ENCODE measurements at places on chromosomes 3 and 15. TPM values are rescaled to one million over a fixed set of nuclear protein-coding genes. Genes with fewer than 3 reads are reported as not detected.

The TGFBR2 gene
- 47.6 TPM for total RNA-seq

The CLRN1 gene
- not detected for total RNA-seq

The KNL1 gene
- 25.3 TPM for total RNA-seq

The SLC6A1 gene
- not detected for total RNA-seq

The C15orf62 gene
- total RNA-seq: 0.51 TPM

The SAMD7 gene
- not detected for total RNA-seq

The PDIA5 gene
- 25.6 TPM for total RNA-seq

The PLIN1 gene
- not detected for total RNA-seq

The DOCK3 gene
- total RNA-seq: 1.7 TPM

GRCh38 chr3:33392703-33393125 is 47.5 kb downstream of the UBP1 start:
- no peak for DNase-seq
- H3K4me1 ChIP-seq: peaks cover 20% of the 10 kb centered on the region
- no peak overlapping the region for H3K4me3 ChIP-seq
- peaks cover 73% of the 10 kb centered on the region for H3K36me3 ChIP-seq
- no peaks in the 10 kb centered on the region for H3K27me3 ChIP-seq
- no peak overlapping the region for H3K27ac ChIP-seq

GRCh38 chr3:150022381-150023238 is 51.9 kb upstream of the PFN2 start:
- no peak overlapping the region for H3K4me3 ChIP-seq
- no peak overlapping the region for H3K27ac ChIP-seq
- DNase-seq: no peak
- peaks cover 6% of the 10 kb centered on the region for H3K27me3 ChIP-seq
- no peaks in the 10 kb centered on the region for H3K36me3 ChIP-seq

DNA sequence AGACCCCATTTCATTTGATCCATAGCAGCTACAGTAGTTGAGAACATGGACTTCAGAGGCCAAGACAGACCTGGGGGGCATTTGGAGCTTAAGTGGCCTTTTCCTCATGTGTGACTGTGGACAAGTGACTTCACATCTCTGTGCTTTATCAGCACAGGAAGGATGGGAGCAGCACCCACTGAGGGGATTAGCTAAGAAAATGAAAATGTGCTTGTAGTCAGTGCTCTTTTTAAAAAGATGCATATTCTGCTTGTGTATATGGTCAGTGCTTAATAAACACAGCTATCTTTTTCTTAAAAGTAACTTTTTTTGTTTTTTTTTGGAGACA is 34.5 kb downstream of the SLC6A6 start:
- H3K27me3 ChIP-seq: no peaks in the 10 kb centered on the region
- H3K4me1 ChIP-seq: peaks cover 41% of the 10 kb centered on the region
- peaks cover 11% of the 10 kb centered on the region for H3K36me3 ChIP-seq

- peak; percentile 75 for DNase-seq
- H3K27me3 ChIP-seq: no peaks in the 10 kb centered on the region
- H3K36me3 ChIP-seq: peaks cover 18% of the 10 kb centered on the region
- H3K27ac ChIP-seq: peak overlapping the region; percentile 98
- H3K4me1 ChIP-seq: peaks cover 62% of the 10 kb centered on the region
Measured at GRCh38 chr3:15796771-15797641, 773 bp downstream of the ANKRD28 start.

DNA sequence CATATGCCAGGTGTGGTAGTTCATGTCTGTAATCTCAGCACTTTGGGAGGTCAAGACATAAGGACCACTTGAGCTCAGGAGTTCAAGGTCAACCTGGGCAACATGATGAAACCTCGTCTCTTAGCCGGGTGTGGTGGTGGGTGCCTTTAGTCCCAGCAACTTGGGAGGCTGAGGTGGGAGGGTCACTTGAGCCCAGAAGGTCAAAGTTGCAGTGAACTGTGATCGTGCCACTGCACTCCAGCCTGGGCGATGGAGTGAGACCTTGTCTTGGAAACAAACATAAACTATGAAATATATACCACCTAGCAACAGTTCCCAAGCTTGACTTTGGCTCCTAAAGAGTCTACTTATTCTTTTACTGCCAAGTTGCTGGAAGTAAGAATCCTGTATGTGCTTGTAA is 30.9 kb downstream of the UBE3A start:
- H3K27me3 ChIP-seq: no peaks in the 10 kb centered on the region
- H3K4me3 ChIP-seq: no peak overlapping the region
- no peak for DNase-seq
- peaks cover 49% of the 10 kb centered on the region for H3K36me3 ChIP-seq
- H3K27ac ChIP-seq: no peak overlapping the region
- H3K4me1 ChIP-seq: peaks cover 15% of the 10 kb centered on the region

GRCh38 chr15:34252545-34252944 is 27.7 kb downstream of the EMC4 start:
- no peak overlapping the region for H3K4me3 ChIP-seq
- H3K27ac ChIP-seq: no peak overlapping the region
- peaks cover 3% of the 10 kb centered on the region for H3K4me1 ChIP-seq
- no peaks in the 10 kb centered on the region for H3K27me3 ChIP-seq
- H3K36me3 ChIP-seq: peaks cover 45% of the 10 kb centered on the region
- DNase-seq: no peak

GRCh38 chr3:165883863-165884478 is 46.7 kb upstream of the BCHE start:
- H3K4me3 ChIP-seq: no peak overlapping the region
- H3K4me1 ChIP-seq: no peaks in the 10 kb centered on the region
- H3K36me3 ChIP-seq: no peaks in the 10 kb centered on the region
- H3K27me3 ChIP-seq: no peaks in the 10 kb centered on the region
- no peak overlapping the region for H3K27ac ChIP-seq
- DNase-seq: no peak

DNA sequence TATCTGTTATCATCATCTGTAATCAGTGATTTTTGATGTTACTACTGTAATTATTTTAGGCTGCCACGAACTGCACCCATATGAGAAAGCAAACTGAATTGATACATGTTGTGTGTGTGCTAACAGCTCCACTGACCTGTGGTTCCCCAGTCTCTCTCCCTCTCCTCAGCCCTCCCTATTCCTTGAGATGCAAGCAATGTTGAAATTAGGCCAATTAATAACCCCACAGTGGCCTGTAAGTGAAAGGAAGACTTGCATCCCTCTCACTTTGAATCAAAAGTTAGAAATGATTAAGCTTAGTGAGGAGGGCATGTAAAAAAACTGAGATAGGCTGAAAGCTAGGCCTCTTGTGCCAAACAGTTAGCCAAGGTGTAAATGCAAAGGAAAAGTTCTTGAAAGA is 218.6 kb upstream of the LRRFIP2 start:
- H3K27me3 ChIP-seq: no peaks in the 10 kb centered on the region
- no peak overlapping the region for H3K27ac ChIP-seq
- H3K36me3 ChIP-seq: peaks cover 44% of the 10 kb centered on the region
- no peak for DNase-seq
- H3K4me1 ChIP-seq: no peaks in the 10 kb centered on the region
- no peak overlapping the region for H3K4me3 ChIP-seq

GRCh38 chr15:92416557-92416956 is 22.9 kb downstream of the ST8SIA2 start:
- H3K36me3 ChIP-seq: no peaks in the 10 kb centered on the region
- no peaks in the 10 kb centered on the region for H3K27me3 ChIP-seq
- no peak overlapping the region for H3K27ac ChIP-seq
- no peak for DNase-seq
- no peak overlapping the region for H3K4me3 ChIP-seq

DNA sequence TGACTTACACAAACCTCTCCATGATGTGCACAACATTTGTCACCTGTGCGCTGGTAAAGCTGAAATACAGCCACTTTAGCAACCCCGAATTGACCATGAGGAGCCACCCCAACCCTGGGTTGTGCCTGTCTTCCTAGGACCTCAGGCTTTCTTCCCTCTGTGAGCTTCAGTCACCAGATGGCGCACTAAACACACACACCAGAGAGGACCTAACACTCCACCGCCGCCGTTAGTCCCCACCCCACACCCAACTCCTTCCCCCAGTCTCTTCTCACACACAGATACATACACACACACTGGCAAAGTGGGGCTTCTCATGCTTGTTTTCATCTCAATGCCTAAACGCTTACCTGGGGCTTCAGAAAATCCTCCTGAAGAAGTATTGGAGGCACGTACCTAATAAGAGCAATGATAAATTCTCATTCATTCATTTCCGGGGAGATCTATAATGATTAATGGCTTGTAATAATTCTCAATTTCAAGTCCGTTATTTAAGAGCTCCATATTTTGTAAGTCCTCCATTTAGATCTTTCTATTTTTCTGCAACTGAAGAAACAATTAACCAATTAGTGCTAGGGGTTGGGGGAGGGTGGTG is 2.1 kb upstream of the CCDC80 start:
- H3K4me1 ChIP-seq: peaks cover 21% of the 10 kb centered on the region
- peak overlapping the region; percentile 34 for H3K27ac ChIP-seq
- DNase-seq: peak; percentile 94
- peaks cover 11% of the 10 kb centered on the region for H3K27me3 ChIP-seq

GRCh38 chr15:39789736-39790135 is 7.1 kb upstream of the FSIP1 start:
- peaks cover 21% of the 10 kb centered on the region for H3K4me1 ChIP-seq
- no peak overlapping the region for H3K27ac ChIP-seq
- peaks cover 21% of the 10 kb centered on the region for H3K27me3 ChIP-seq
- no peak for DNase-seq

GRCh38 chr15:99970891-99971430 is 237.7 kb upstream of the LYSMD4 start:
- no peaks in the 10 kb centered on the region for H3K4me1 ChIP-seq
- H3K4me3 ChIP-seq: no peak overlapping the region
- H3K27ac ChIP-seq: no peak overlapping the region
- DNase-seq: no peak

- peaks cover 26% of the 10 kb centered on the region for H3K4me1 ChIP-seq
- no peak for DNase-seq
- peak overlapping the region; percentile 90 for H3K27ac ChIP-seq
Measured at GRCh38 chr15:49044766-49045606, 1.3 kb downstream of the SECISBP2L start.
